Activated T-cell treated with anti-CD3 and anti-CD28 coated beads, Interleukin-2, amount 50 U/mL, for 4 hours (primary cell): ENCODE measurements at places on chromosomes 4 and X. TPM values are rescaled to one million over a fixed set of nuclear protein-coding genes. Genes with fewer than 3 reads are reported as not detected.

- DNase-seq = no peak
These were observed 136.4 kb downstream of the TRIML1 start for GRCh38 chr4:188275686-188276085.

DNA sequence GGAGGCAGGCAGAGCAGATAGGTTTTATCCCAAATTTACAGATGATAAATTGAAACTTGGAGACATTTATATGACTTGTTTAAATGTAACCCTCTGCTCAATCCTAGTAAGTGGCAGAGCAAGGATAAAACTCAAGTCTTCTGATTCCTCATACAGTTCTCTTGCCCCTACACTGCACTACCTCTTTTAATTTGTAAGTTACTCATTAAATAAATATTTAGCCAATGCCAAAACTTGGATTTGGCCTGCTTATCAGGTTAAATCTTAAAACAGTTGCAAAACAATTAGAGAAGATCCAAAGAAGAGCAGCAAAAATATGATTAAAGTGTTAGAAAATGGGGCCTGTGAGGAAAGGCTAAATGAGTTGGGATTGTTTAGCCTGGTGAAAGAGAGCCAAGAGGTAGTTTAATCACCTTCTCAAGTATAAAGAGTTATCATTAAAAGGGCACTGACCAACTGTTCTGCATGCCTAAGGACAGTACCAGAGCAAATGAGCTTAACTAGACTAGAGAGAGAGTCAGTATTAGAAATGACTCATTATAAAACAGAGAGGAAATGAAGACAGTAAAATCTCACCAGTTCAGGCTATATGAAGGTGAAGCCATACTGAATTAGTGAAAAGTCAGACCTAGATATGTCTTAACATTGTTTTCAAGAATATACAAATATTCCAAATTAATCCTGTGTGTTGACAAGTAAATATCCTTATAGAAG is 146.3 kb downstream of the GRIA3 start:
- DNase-seq = no peak

DNA sequence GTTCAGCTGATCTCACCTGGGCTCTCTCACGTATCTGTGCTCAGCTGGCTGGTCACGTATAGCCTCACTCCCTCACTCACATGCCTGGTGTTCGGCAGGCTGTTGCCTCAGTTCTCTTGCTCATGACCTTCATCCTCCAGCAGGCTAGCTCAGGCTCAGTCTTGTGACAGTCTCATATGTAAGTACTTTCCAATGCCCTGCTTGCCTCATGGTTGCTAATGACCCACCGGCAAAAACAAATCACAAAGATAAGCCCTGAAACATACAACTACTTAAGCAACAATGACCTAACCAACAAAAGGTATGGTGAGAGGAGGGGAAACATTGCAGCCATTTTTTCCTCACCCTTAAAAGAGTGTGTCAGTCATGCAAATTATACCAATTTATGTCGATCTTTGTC is 25.0 kb downstream of the MEPE start:
- no peak for DNase-seq

DNA sequence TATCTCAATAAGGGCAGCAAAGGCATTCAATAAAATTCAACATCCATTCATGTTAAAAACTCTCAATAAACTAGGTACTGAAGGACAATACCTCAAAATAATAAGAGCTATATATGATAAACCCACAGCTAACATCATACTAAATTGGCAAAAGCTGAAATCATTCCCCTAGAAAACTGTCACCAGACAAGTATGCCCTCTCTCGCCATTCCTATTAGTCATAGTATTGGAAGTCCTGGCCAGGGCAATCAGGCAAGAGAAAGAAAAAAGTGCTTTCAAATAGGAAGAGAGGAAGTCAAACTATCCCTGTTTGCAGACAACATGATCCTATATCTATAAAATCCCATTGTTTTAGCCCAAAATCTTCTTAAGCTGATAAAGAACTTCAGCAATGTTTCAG is 116.8 kb downstream of the TENT5D start:
- DNase-seq = no peak

DNA sequence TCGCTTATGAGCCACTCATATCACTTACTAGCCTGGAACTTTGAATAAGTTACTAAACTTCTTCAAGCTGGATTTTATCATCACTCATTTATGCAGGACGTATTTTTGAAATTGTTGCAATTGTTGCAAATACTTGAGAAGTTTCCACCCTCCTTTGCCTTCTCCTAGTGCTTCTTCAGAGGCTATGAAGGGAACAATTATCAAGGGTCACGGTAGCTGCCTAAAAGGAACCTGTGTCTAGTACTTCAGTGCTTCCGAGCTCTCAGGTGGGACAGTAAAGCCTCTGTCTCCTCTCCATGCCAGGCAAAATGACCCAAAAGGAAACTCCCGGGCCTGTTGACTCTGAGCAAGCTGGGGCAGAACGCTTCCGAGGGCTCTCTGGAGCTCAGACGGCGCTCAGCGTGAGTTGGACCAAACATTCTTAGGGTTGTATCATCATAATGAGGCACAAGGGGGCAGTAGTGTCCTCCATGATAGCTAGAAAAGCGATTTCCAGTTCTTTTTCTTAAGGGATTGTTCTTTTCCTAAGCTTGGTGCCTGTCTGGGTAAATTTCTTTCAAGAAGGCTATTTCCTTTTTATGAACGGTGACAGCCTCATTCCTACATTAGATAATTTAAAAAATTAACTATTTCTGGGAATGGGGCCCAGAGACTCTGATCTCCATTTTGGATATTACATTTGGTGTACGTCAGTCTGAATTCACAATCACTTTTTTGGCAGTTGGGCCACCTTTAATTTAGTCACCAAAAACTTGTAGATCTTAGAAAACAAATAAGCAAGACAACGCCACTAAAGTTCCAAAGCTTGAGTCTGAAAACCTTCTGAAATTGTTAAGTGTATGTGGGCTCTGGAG is 73.1 kb downstream of the PACRGL start:
- DNase-seq = no peak

Gene CDX4
- not detected for total RNA-seq

DNA sequence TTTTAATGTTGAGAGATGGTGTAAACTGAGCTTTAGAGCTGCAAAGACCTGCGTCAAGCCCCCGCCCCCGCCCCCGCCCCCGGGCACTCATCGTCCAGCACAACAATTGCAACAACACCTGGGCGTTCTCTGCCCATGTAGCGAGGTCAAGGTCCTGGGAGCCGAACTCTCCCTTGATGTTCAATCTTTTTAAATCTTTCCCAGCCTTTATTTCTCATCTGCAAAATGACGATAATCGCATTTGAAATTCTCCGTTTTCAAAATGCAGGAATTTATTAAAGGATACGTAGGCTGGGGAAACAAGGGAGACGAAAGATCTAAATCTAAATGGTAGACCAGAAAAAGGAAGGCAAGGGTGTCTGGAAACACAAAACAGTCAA is 648 bp upstream of the MSMO1 start:
- DNase-seq = no peak

DNA sequence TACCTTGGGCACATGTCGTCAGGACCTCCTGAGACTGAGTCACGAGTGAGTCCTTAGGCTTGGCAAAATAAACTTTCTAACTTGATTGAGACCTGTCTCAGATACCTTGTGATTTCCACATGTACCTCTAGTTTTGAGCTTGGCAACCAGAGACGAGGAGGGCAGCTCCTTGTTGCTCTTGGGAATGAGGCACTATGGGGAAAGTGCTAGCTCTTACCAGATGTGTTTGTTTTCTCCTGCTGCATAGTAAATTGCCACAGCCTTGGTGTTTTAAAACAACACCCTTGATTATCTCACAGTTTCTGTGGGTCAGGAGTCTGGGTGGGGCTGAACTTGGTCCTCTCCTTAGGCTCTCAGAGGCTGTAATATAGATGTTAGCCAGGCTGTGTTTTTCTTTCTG is 59.1 kb upstream of the MAML3 start:
- no peak for DNase-seq

- DNase-seq = no peak
These were observed 101.5 kb downstream of the MXRA5 start for GRCh38 chrX:3244955-3245354.
